ENCODE measurements at places on chromosomes 13 and 19. TPM values are rescaled to one million over a fixed set of nuclear protein-coding genes. Genes with fewer than 3 reads are reported as not detected.

Gene ZNF582
- 6.2 TPM for total RNA-seq

DNA sequence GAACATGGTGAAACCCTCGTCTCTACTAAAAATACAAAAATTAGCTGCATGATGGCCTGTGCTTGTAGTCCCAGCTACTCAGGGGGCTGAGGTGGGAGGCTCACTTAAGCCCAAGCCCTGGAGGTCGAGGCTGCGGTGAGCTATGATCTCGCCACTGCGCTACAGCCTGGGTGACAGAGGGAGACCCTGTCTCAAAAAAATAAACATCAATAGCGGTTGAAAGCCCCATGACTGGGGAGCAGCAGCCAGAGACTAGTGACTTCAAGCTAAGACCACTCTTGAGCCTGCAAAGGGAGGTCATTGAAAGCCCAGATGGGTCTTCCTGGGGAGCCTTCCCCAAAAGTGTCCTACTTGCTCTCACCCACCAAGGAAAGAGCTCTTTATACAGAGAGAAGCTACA, 11.9 kb upstream of the ZNF709 start:
- no peaks in the 10 kb centered on the region for H3K36me3 ChIP-seq
- H3K27me3 ChIP-seq = no peaks in the 10 kb centered on the region
- H3K4me3 ChIP-seq = no peak overlapping the region

GRCh38 chr19:39515551-39516191, 732 bp downstream of the SELENOV start:
- no peak for DNase-seq
- H3K36me3 ChIP-seq = no peaks in the 10 kb centered on the region
- H3K27me3 ChIP-seq = peaks cover 8% of the 10 kb centered on the region
- peak overlapping the region; percentile 15 for H3K4me3 ChIP-seq
- H3K4me1 ChIP-seq = peaks cover 14% of the 10 kb centered on the region

DNA sequence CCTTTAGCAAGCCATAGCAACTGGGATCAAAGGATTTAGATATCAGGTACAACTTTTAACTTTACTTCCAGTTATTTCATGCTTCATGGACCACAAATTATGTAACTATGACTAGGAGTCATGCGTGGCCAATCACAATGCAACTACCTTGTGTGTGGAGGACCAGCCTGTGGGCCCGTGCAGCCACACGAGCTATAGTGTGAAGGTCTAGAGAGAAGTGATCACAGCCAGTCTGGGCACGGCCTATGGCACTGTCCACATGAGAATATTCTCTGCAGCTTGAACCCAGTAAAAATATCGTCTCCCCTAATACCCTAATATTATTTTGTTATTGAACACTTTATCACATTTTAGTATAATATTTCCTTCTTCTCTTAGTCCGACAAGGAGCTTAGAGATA, 464.9 kb upstream of the MIR17HG start:
- H3K4me3 ChIP-seq = no peak overlapping the region
- H3K27ac ChIP-seq = no peak overlapping the region
- H3K27me3 ChIP-seq = no peaks in the 10 kb centered on the region
- no peaks in the 10 kb centered on the region for H3K36me3 ChIP-seq
- DNase-seq = no peak
- no peaks in the 10 kb centered on the region for H3K4me1 ChIP-seq

- no peak overlapping the region for H3K27ac ChIP-seq
- no peak overlapping the region for H3K4me3 ChIP-seq
- no peaks in the 10 kb centered on the region for H3K36me3 ChIP-seq
Measured at GRCh38 chr13:101258071-101258470, 158.2 kb downstream of the NALCN start.
